BJ (cell line): ENCODE measurements at places on chromosomes 16 and 17.

DNA sequence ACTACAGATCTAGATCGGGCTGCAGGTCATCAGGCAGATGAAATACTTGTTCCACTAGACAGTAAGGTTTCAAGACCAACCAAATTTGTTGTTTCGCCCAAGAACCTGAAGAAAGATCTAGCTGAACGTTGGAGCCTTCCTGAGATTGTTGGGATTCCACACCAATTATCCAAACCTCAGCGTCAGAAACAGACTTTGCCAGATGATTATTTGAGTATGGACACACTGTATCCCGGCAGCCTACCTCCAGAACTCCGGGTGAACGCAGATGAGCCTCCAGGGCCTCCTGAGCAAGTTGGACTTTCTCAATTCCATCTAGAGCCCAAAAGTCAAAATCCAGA is 14.4 kb downstream of the LRRC37B start:
- DNase-seq: peak; percentile 16

GRCh38 chr16:76268824-76269223 is 8.4 kb upstream of the CNTNAP4 start:
- DNase-seq: no peak

DNA sequence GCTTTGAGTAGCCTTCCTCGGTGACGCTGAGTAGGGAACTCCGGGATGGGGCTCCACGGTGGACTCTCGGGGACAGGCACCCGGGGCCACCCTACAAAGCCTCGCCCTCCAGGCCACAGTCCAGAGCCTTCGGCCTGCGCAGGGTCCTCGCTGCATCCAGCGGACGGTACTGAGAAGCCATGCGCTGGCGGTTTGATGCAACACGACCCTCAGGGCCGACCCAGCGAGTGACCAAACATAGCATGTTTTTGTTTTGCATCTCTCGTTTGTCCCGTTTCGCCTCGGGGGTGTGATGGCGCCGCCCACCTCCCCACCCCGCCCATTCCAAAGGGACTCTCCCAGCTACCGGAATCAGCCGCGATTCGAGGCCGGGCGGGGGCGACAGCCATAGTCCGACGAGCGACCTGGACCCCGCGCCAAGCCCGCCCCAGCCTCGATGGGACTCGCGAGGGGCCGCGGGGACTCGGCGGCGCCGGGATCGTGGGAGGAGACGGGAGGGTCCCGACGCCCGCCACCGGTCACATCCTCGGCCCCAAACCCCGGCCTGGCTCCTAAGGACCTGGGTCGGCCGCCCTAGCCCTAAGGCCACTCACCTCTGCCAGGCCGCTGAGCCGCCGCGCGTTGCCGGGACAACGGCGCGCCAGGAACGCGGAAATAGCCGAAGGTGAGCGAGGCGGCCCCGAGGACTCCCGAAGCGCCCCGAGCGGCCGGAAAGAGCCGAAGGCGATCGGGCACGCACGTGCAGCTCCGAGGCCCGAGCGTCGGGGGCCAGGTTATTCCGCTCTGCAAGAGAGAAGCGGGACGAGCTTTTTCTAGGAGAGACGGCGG is 1.6 kb downstream of the IFT140 start:
- peak; percentile 22 for DNase-seq

DNA sequence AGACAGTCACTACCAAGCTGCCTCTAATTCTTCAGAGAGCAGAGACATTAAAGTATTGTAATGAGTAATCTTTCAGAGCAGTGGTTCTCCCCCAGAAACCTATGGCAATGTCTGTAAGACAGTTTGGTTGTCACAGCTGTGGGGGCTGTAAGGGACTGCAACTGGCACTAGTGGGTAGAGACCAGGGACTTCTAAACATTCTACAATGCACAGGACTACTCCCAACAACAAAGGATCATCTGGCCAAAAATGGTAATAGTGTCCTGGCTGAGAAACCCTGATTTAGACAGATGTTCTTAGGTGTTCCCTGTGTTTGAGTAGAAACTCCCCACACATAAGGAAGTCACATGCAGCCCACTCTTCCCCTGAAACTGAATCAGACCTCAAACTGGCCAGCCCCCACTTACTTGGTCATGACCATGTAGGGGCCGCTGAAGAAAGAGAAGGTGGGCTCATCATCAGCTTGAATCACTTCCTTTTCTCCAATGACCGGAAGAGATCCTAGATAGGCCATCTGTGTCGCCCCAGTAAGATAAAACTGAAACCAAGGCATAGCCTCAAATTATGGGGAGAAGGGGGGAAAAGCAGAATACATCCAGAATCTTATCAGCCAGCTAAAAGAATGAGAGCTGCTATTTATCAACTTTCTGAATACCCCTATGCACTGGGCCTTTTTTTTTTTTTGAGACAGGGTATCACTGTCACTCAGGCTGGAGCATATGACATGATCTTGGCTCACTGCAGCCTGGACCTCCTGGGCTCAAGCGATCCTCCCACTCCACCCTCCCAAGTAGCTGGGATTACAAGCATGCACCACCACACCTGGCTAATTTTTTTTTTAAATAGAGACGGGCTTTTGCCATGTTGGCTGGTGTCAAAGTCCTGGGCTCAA is 75.8 kb downstream of the TEX14 start:
- DNase-seq: no peak

- DNase-seq: no peak
Observed at GRCh38 chr17:64585146-64585545, 77.0 kb downstream of the SMURF2 start.
